ENCODE measurements at places on chromosomes 5 and 9.

DNA sequence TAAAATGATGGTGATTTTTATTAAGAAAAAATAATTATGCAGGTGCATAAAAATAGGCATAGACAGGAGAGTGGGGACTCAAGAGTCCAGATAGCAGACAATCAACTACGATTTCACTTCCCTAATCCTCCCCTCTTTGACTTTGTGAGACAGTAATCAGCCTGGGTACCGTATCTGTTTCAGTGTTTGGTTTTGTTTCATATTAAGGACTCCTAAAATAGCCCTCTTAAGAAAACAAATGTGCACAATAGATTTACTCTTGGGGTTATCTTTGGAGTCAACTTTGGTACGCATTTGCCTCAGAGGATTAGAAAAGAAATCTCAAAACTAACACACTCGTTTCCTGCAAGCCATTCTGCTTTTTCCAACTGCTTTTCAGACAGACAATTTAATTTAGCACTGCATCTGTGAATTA, 96.3 kb downstream of the ZNF608 start:
- DNase-seq, result no peak

DNA sequence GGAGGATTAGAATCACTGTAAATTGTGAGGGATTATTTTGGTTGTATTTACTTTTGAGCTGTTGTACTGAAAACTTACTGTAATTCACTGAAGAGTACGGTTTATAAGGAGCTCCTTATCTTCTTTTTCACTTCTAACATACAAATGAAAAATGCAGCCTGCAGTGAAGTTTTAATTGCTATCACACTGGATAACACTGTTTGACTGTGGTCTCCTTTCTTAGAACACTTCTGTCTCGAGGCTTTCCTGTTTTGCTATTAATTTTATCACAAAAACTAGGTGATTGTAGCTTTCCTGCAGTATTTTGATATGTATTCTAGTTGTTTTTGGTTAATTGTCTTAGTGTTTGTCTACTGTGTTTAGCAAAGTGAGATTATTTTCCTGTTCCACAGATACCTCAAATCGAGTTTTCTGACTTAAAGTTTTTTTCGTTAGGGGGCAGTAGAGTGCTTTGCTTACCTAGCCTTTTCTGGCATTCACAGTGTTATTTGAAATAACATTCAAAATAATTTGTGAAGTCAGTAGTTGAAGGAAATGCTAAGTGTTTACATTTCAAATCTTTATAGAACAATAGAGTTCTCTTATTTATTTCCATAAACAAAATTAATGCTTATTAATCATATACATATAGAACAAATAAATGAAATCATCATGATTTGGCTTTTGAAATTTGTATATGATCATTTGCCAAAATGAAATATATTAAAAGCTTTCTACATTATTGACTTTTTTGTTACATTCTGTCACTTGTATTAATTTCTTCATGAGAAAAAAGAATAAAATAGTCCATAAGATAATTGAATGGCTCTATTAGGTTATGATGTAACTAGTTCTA, 52.9 kb downstream of the COMMD10 start:
- DNase-seq, result no peak

DNA sequence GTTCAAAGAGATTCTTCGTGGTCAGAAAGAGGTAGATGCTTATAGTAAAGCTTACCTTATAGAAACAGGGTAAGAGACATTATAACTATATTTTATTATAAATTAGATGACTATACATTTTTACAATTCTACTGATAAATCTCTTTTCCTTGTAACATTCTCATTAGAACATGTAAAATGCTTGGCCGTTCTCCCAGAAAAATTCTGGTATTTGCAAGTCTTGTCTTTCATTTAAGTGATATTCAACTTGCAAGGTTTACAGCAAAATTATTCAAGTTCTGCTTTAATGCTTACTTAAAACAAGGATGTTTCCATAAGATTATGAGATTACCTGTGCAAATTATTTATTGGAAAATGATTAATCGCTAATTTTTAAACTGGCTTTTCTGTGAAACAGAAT, 41.3 kb upstream of the CDH18 start:
- no peak for DNase-seq

DNA sequence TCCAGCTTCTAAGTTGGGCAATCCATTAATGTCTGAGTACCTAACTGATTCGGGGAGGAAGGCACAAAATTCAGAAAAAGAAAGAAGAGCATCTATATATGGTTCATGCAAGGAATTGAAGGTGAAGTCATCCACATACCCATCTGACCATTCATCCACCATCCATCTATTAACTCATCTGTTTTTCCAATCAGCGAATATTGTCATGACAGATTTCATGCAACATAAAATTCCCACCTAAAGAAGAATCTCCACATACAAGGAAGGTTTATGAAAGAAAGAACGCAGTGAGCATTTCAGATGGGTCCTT, 164.7 kb downstream of the GRIA1 start:
- no peak for DNase-seq

GRCh38 chr9:69462394-69462793, 137.4 kb downstream of the ENTREP1 start:
- no peak for DNase-seq

DNA sequence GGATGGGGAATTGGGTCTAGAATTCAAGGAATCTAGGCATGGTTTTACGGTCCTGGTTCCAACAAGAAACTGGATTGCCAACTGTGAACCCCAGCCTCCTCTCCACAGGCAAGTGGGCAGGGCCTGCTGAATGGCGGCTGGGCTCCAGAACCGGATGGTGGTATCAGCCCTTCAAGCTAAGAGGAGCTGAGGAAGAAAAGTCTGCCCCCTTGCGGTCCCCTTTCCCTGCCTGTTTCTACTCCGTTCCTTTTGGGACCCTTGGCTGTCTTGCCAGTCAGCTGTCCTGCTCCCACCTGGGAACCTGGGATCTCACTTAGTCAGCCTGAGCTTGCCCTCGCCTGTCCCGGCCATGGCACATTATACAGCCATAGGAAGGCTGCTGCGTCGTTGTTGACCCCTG, 234.4 kb upstream of the DAPK1 start:
- DNase-seq, result no peak

Data from lower leg skin (tissue), 4 donors.